ENCODE measurements at places on chromosomes 6 and 20.

- H3K36me3 ChIP-seq = peaks cover 50% of the 10 kb centered on the region
- peaks cover 28% of the 10 kb centered on the region for H3K4me1 ChIP-seq
- H3K4me3 ChIP-seq = no peak overlapping the region
- H3K27me3 ChIP-seq = no peaks in the 10 kb centered on the region
Measured at GRCh38 chr20:62906209-62906608, 20.1 kb downstream of the DIDO1 start.

DNA sequence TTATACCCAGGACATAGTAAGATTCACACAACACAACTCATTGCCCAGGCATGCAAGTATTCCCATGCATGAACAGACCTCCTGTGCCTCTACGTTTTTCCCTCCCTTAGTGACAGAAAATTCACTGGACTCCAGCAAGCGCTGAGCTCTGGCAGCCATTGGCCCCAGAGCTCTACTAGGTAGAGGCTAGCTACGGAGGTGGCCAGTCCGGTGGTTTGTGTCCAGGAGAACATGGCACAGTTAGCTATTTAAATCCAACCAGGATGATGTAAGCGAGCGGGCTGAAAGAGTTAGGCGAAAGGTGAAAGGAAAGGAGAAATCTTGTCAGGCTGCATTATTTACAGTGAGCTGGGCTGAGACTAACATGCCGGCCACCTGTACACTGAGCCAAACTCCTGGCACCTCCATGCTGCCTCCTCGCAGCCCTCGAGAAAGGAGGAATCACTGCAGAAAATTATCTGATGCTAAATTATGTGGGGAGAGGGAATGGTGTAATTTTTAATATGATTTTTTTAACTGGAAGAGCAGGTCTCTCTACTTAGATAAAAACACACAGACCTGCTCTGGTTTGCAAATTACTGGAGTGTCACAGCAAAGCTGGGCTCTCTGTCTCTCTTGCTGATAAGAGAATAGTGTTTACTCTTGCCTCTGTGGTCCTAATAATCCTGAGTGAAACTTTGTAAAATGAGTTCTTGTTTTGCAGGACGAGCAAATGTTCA lies 50.1 kb upstream of the ARMC2 start:
- no peak for DNase-seq
- peak overlapping the region; percentile 56 for H3K4me3 ChIP-seq
- peaks cover 19% of the 10 kb centered on the region for H3K4me1 ChIP-seq
- no peaks in the 10 kb centered on the region for H3K36me3 ChIP-seq
- H3K27ac ChIP-seq = peak overlapping the region; percentile 54

DNA sequence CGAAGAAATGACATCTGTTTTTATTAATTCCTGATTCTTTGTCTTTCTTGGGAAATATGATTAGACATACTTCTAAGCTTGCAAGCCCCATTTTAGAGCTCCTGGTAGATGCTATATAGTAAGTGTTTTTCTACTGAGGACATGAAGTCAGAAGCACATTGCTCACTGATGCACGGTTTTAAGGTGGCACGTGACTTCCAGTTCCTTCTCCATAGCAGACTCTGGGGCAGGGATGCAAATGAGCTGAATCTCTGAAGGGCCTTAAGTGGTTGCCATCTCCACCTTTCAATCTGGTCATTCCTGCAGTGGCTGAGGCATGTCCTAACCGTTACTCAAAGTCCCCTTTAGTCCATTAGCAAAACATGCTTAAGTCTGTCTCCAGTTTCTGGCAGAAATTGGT lies 421.2 kb upstream of the HTR1E start:
- no peak for DNase-seq
- H3K27ac ChIP-seq = no peak overlapping the region
- no peaks in the 10 kb centered on the region for H3K27me3 ChIP-seq

DNA sequence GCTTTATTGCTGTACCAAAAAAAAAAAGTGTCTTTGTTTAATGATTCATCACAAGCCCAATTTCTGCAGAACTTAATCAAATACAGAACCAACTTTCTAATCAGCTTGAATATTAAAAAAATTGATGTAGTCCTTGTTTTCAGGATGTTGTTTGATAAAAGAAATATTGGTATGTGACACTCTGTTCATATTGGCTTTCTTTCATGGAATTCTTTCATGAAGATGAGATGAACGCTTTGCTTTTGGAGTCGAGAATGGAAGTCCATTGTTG lies 184.3 kb downstream of the ZNF217 start:
- H3K4me1 ChIP-seq = peaks cover 14% of the 10 kb centered on the region
- H3K4me3 ChIP-seq = no peak overlapping the region
- DNase-seq = no peak
- H3K27ac ChIP-seq = no peak overlapping the region
- H3K36me3 ChIP-seq = no peaks in the 10 kb centered on the region
- no peaks in the 10 kb centered on the region for H3K27me3 ChIP-seq

DNA sequence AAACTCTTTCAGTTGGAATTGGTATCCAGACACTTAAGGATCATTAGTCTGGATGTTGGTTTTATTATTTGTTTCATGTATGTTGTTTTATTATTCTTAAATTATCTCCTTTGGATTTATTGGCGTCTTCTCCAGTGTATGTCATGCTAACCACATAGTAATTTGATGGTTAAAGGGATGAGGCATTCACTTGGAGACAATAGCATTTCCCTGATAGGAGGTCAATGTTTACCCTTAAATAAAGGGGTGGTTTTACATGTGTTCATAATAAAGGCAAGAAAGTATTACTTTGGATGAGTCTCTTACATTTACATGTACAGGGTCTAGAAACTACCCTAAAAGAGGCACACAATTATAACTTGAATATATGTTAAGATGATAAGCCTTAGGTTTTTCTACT lies 51.2 kb upstream of the RNF144B start:
- H3K36me3 ChIP-seq = no peaks in the 10 kb centered on the region
- no peaks in the 10 kb centered on the region for H3K27me3 ChIP-seq
- DNase-seq = no peak

DNA sequence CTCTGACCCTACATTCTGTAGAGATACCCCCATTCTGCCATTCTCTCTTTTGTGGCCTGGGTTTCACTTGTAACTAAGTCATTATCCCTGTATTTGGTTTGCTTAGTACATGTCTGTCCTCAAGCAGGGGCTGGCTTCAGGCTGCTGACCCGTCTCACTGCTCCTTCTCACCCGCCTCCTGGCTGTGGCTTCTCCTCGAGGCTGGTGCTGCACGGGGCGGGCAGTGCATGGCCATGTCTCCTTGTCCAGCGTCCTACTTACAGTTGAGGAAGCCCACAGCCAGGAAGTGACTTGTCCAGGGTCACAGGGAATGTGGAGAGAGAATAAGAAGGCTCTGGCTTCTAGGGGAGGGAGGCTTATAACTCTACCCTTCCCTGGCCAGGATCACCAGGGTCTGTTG lies 11.3 kb downstream of the GTSF1L start:
- H3K4me3 ChIP-seq = no peak overlapping the region
- peaks cover 54% of the 10 kb centered on the region for H3K36me3 ChIP-seq
- peaks cover 9% of the 10 kb centered on the region for H3K4me1 ChIP-seq
- H3K27me3 ChIP-seq = no peaks in the 10 kb centered on the region
- no peak overlapping the region for H3K27ac ChIP-seq

- no peak overlapping the region for H3K27ac ChIP-seq
- no peak overlapping the region for H3K4me3 ChIP-seq
- peaks cover 46% of the 10 kb centered on the region for H3K4me1 ChIP-seq
- no peaks in the 10 kb centered on the region for H3K27me3 ChIP-seq
- peaks cover 18% of the 10 kb centered on the region for H3K36me3 ChIP-seq
- no peak for DNase-seq
Measured at GRCh38 chr6:158028421-158028820, 46.8 kb downstream of the SYNJ2 start.

- H3K4me1 ChIP-seq = peaks cover 3% of the 10 kb centered on the region
- H3K27ac ChIP-seq = no peak overlapping the region
- H3K4me3 ChIP-seq = no peak overlapping the region
Measured at GRCh38 chr20:61887596-61888093, 178.0 kb downstream of the TAF4 start.

- no peaks in the 10 kb centered on the region for H3K4me1 ChIP-seq
- no peak for DNase-seq
- no peak overlapping the region for H3K27ac ChIP-seq
- H3K27me3 ChIP-seq = no peaks in the 10 kb centered on the region
Measured at GRCh38 chr20:11170025-11170424, 496.2 kb upstream of the JAG1 start.

- no peak for DNase-seq
- H3K27me3 ChIP-seq = no peaks in the 10 kb centered on the region
- H3K4me3 ChIP-seq = no peak overlapping the region
- H3K27ac ChIP-seq = no peak overlapping the region
Measured at GRCh38 chr6:10138917-10139316, 276.0 kb downstream of the TFAP2A start.

DNA sequence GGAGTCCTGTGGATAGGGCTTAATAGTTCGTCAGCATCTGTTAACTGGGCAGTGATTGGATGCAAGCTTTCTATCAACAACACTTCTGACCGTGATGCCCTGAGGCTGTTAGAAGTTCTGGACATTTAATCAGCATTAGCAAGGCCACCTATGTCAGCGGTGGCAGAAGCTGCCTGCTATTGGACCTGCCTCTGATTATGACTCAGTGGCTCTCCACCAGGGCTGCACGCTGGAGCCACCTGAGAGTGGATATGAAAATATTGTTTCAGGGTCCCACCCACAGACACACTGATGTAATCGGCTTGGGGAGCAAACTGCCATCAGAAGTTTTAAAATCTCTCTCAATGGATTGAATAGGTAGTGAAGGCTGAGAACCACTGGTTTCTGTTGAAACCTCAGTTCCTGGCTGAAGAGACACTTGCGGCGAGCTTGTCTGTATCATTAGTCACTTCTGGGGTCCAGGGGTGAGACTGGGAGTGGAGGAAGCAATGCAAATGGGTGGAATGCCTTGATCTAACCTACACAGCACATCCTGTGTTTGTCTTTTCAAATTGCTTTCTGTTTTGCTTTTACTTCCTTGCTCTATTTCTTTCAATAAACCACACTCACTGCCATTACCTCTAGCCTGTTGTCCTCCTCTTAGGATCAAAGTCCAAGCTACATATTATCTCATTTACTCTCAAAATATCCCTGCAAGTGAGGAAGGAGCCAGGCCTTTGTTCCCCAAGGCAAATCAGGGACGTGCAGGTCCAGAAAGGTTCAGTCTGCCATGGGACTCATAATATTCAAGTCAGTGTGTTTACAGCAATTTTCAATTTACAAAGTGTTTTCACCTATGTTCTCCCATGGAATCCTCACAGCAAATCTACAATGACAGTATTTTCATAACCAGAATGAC lies 4.2 kb downstream of the CLIC5 start:
- H3K4me3 ChIP-seq = peak overlapping the region; percentile 11
- DNase-seq = peak; percentile 74
- H3K4me1 ChIP-seq = peaks cover 52% of the 10 kb centered on the region
- peaks cover 2% of the 10 kb centered on the region for H3K27me3 ChIP-seq

DNA sequence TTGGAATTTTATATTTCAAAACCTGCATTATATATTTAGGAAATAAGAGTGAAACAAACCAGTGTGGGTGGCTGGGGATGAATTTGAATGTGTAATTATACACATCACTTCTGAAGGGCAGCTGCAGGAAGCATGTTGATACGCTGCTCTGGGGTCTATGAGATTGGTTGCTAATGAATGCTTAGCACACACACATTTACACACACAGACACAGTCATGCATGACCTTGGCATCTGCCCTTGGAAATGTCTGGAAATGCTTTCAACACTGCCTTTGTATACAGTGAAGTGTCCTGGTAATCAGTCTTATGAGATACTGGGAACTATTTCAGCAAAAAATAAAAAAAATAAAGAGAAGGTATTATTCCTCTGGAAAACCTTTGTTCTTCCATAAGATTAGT lies 83.4 kb downstream of the ELOVL4 start:
- H3K36me3 ChIP-seq = no peaks in the 10 kb centered on the region
- DNase-seq = no peak
- no peak overlapping the region for H3K27ac ChIP-seq

- no peaks in the 10 kb centered on the region for H3K4me1 ChIP-seq
- no peak overlapping the region for H3K4me3 ChIP-seq
- DNase-seq = no peak
- H3K27me3 ChIP-seq = no peaks in the 10 kb centered on the region
- H3K36me3 ChIP-seq = no peaks in the 10 kb centered on the region
Measured at GRCh38 chr6:124158024-124158423, 354.4 kb downstream of the NKAIN2 start.

- H3K27me3 ChIP-seq = no peaks in the 10 kb centered on the region
- H3K4me1 ChIP-seq = no peaks in the 10 kb centered on the region
- no peak for DNase-seq
- no peak overlapping the region for H3K27ac ChIP-seq
Measured at GRCh38 chr20:38117635-38118034, 47.4 kb downstream of the TGM2 start.

DNA sequence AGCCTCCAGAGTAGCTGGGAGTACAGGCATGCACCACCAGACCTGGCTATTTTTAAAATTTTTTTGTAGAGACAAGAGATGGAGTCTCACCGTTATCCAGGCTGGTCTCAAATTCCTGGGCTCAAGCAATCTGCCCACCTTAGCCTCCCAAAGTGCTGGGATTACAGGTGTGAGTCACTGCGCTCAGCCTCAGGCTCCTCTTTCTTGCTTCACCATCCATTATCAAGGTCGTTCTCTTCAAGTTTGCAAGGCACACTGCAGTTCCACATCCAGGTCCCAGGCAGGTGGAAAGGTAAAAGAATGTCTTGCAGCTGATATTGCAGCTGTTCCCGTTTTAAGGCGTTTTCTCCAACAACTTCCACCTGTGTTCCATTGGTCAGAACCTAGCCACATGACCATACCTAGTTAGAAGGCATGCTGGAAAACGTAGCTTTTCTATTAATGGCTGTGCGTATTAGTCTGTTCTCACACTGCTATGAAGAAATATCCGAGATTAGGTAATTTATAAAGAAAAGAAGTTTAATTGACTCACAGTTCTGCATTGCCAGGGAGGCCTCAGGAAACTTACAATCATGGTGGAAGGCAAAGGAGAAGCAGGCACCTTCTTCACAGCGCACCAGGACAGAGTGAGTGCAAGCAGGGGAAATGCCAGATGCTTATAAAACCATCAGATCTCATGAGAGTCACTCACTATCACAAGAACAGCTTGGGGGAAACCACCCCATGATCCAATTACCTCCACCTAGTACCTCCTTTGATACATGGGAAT lies 51.7 kb downstream of the PCNA start:
- no peaks in the 10 kb centered on the region for H3K27me3 ChIP-seq
- no peak overlapping the region for H3K27ac ChIP-seq
- no peak for DNase-seq
- no peaks in the 10 kb centered on the region for H3K4me1 ChIP-seq
- H3K36me3 ChIP-seq = no peaks in the 10 kb centered on the region

DNA sequence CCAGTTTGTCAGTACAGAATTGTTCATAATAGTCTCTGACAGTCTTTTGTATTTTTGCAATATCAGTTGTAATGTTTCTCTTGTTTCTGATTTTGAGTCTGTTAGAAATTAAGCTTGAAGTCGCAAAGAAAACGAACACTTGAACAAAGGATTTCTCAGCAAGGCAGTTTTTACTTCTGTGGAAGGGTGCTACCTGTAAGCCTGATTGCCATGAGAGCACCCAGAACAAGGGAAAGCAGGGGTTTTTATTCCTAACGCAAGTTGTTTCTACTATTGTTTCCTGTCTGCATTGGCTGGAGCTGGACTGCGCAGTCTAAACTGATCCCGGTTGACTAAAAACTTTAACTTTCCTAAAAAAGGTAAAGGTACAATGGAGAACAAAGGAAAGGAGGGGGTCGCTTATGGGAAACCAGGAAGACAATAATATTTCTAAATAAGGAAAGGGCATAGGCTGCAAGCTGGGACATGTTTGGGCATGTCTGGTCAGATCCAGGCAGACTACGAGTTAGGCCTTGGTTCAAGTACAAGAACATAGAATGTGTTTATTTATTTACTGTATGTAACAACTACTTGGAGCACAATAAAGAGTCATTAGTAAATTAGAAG lies 28.5 kb downstream of the HLA-B start:
- peaks cover 15% of the 10 kb centered on the region for H3K4me1 ChIP-seq
- H3K4me3 ChIP-seq = no peak overlapping the region
- no peak for DNase-seq
- H3K27me3 ChIP-seq = peaks cover 6% of the 10 kb centered on the region
- no peak overlapping the region for H3K27ac ChIP-seq

Data from activated naive CD8-positive, alpha-beta T cell treated with anti-CD3 and anti-CD28 coated beads for 36 hours (primary cell).